ENCODE measurements at places on chromosomes 11 and 22.
A peak's percentile ranks its signal among the peaks of the same experiment; 100 is the strongest.

DNA sequence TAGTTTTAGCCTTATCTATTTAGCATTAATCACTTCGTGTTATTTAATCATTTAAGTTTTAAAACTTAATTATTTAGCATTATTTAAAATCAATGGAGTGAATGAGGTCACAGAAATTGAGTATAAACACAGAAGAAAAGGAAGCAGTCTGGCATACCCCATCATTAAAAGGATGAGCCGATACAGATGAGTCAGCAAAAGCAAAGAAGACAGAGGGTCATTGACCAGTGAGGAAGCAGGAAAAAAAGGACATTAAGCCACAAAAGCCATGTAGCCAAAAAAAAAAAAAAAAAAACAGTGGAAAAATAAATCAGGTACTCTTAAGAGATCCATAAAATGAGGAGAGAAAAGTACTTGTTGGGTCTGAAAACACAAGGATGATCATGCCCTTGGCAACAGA lies 71.5 kb downstream of the TYR start:
- DNase-seq: no peak

DNA sequence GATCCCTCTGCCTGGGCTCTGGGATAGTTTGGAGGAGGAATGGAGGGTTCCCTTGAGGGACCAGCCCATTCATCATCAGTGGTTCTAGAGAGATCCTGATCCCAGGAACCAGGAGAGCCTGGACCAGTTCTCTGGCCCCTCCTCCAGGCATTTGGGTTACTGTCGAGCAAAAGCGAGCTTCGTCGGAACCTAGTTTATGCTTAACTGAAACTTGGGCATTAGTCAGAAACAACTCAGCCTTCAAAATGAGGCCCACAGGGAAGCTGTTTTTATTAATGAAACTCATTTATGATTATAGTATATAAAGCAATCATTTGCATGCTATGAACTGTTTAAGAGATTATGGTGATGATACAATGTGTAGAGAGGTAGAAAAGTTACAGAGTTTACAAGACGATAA lies 61.4 kb downstream of the LIF start:
- DNase-seq: no peak

- DNase-seq: no peak
These were observed 23.2 kb downstream of the CASP5 start for GRCh38 chr11:104999721-105000120.

GRCh38 chr11:12393691-12394090 lies 16.3 kb downstream of the PARVA start:
- DNase-seq: no peak

- DNase-seq: no peak
These were observed 8.6 kb downstream of the IGHMBP2 start for GRCh38 chr11:68912254-68912653.

- DNase-seq: no peak
These were observed 2.4 kb downstream of the VPS26B start for GRCh38 chr11:134226806-134227325.

DNA sequence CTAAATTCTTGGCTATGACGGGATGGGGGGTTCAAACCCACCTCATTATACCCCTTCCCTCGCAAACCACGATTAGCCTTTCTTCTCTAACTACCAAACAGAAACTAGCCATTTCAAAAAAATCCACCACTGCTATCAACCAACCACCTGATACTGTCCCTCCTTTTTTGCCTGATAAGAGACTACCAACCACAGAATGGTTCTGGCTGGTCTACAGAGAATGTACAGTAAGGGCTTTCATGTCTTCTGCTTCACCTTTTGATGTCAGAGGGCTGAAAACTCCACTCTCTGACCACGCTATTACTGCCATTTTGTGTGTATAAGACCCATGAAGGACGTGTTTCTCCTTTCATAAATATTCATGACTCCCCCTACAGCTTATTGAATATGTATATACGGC lies 19.1 kb downstream of the RIC3 start:
- no peak for DNase-seq

- DNase-seq: no peak
These were observed 20.3 kb upstream of the PHF21A start for GRCh38 chr11:46141597-46141996.

- no peak for DNase-seq
These were observed 301.8 kb upstream of the MTNR1B start for GRCh38 chr11:92667486-92668152.

DNA sequence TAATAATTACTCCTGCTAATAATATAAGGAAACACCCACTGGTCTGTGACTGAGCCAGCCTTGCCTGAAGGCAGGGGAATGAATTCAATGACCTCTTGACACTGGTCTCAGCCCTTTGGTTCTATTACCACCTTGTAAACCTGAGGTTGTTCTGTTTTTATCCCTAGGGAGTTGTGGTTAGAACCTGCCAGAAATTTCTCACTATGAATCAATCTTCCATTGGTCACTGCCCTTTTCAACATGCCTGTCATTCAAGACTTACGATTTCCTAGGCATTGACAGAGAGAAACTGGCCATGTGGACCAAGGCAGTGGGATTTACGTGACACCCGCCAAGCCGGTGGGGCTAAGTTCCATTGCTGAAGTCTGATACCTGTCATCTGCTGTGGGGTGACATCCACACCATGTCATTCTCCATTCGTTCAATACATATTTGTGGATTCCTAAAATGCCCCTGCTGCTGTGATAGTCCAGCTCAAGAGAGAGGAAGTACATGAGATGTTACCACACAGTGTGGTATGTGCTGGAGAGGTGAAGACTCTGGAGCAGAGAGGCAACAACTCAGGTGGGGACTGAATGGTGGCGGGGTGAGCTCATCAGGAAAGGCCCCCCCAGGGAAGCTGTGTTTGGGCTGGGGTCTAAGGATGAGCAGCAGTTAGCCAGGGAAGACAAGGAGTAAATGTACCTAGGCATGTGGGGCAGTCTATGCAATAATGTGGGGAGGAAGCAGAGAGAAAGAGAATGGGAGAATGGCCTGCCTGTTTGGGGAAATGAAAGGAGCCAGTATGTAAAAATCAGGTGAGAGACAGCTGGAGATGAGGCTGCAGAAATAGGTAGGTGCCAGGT lies 15.2 kb upstream of the EHF start:
- no peak for DNase-seq

GRCh38 chr11:3225159-3225758 lies 6.6 kb upstream of the MRGPRG start:
- DNase-seq: no peak

DNA sequence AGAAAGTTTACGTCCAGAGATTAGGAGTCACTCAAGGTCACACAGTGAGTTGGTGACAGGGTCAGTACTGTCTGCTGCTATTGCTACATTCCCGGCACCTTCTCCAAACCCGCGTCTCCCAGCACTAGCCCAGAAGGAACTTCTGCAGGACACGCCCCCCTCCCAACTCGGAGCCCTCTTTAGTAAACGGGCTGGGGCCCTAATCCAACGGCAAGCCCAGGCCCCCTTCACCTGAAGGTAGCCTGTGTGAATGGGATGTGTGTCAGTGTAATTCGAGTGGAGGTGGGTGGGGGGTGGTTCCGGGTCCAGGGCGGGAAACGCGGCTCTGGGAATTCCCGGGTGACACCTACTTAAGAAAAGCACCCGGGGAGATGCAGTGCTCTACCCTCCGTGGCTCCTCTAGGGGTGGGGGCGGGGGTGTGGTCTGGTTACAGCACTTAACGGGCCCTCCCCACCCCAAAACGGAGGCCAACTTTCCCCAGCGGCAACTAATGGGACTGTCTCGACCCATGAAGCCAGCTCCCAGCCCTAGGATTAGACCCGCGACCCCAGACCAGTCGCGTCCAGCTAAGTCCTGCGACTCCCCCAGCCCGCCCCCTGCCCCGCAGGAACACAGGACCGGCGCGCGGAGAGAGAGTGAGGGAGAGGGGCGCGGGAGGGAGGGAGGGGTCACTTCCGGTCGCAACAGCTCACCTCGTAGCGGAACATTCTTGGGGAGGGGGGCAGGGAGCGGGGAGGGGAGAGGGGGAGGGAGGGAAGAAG lies 468 bp downstream of the PATL1 start:
- peak; percentile 7 for DNase-seq

GRCh38 chr22:46230262-46230901 lies 19.7 kb downstream of the CDPF1 start:
- DNase-seq: no peak

GRCh38 chr11:130102301-130103249 lies 32.9 kb downstream of the APLP2 start:
- DNase-seq: no peak

DNA sequence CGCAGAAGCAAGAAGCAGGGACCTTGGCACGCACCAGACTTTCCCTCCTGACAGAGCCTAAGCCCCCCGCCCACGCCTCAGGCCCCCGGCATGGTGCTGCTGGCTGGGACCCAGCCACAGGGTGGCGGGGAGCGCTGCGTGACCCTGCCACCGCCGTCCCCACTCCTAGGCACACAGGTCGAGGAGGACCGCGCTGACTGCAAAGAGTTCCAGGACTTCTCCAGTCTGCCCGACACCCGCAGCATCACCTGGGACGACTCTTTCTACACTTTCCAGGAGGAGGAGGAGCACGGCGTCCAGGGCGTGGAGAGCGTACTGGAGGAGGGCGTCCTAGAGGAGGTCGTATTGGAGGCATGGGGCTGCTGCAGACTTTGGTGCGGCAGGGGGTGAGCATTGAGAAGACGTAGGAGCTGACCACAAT lies 103.7 kb downstream of the TRIM51G start:
- DNase-seq: no peak

GRCh38 chr11:101436511-101437142 lies 147.2 kb downstream of the TRPC6 start:
- no peak for DNase-seq

GRCh38 chr22:21641417-21641788 lies 699 bp upstream of the SDF2L1 start:
- DNase-seq: no peak

GRCh38 chr11:41289408-41289807 lies 170.0 kb downstream of the LRRC4C start:
- DNase-seq: no peak

All from HS-27A (cell line).